ENCODE measurements at places on chromosomes 2 and 18. TPM values are rescaled to one million over a fixed set of nuclear protein-coding genes. Genes with fewer than 3 reads are reported as not detected.

- DNase-seq = peak; percentile 62
Observed at GRCh38 chr18:35580701-35581539, 620 bp upstream of the GALNT1 start.

GRCh38 chr18:61596296-61596695, 263.1 kb downstream of the CDH20 start:
- DNase-seq = no peak

GRCh38 chr2:172096626-172097547, 5.8 kb downstream of the DLX2 start:
- DNase-seq = peak; percentile 29

GRCh38 chr2:32534831-32535230, 93.0 kb upstream of the TTC27 start:
- no peak for DNase-seq

DNA sequence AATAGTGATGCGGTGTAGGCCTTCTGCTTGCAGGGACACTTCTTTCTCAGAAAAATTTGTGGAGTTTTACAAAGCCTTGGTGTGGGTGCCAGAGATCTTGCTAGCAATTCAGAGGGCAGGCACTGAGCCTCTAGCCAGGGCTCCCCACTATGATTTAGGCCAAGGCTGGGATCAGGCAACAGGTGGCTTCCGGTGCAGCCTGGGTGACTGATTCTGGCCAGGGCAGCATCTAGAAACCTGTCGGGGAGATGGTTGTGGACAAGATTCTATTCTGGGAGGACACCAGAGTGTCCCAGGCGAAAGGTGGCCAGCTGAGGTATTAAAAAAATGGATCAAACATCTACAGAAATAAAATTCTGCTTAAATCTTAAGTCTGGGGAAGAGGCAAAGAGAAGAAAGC, 21.5 kb upstream of the TNP1 start:
- DNase-seq = no peak

The IL1RL2 gene
- total RNA-seq = not detected
